Iris pigment epithelial cell (primary cell): ENCODE measurements at places on chromosomes 11 and 22.
A peak's percentile ranks its signal among the peaks of the same experiment; 100 is the strongest.

- DNase-seq = peak; percentile 85
Measured at GRCh38 chr22:31692186-31692886, 30.3 kb upstream of the PISD start.

DNA sequence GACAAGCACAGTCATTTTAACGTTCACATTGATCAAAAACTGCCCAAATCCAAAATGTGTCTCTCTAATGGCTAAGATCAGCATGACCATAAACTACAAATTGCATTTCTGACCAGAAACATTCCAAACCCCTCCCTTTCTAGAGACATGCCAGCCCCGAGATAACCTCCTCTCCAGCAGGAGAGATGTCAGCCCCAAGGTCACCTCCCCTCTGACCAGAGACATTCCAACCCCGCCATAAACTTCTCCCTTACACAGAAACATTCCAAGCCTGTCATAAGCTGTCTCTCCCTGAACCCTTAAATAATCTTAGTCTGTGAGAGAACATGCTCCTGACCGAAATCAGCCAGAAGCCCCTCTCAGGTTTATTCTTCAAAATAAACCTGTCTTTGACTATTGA is 6.6 kb upstream of the EXT2 start:
- no peak for DNase-seq

- DNase-seq = peak; percentile 23
Measured at GRCh38 chr22:28442711-28443525, 236.7 kb downstream of the TTC28 start.

- no peak for DNase-seq
Measured at GRCh38 chr22:48486558-48486957, 1341.1 kb downstream of the BRD1 start.

- no peak for DNase-seq
Measured at GRCh38 chr22:34847072-34847471, 218.9 kb upstream of the ISX start.

DNA sequence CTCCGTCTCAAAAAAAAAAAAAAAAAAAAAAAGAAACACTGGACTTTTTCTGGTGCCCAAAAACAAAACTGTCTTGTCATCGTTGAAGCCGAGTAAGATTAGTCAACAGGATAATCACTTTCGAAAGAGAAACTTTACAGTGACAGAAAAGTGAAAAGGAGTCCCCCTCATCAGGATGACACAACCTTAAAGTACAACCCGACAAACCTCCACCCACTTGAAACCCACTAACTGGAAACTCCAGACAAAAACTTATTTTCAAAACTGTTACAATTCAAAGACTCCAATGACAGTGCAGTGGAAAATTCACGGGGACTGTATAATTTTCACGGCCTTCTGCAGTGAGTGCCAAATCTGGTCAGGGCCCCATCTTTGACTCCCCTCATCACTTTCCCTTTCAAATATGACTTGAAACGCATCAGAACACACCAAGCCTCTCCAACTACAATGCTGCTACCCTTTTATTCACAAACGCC is 1.3 kb downstream of the DENND5A start:
- peak; percentile 38 for DNase-seq

DNA sequence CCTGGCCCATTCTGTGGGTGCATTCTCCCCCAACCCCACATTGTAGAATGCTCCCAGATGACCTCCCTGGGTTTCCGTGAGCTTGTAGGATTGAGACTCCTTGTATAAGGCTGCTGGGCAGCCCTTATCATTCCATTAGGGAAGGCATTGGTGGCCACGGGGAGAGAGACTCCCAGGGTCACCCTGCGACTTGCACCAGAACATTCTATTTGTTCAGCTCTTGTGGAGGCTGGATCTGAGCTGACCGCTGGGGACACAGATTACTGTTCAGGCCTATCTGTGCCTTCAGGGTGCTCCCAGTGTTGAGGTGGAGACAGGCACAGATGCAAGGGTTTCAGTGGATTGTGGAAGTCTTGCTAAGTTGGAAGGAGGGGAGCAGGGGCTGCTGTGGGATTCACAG is 17.8 kb downstream of the MICALL1 start:
- no peak for DNase-seq

DNA sequence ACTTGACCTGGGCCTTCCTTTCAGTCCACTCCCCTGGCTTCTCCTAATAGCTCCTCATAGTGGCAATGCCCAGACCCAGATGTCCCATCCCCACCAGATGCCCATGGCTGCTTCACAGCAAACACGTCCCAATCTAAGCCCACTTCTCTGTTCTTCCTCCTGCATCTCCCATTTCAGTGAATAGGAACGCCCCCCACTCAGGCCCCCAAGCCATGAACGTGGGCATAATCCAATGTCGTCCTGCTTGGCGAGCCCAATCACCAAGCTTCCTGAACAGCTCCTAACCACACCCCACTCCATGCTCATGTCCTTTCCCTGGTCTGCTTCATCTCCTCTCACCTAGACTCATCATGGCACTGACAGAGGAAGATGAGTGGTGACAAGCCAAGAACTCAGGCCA is 8.9 kb downstream of the IL18BP start:
- no peak for DNase-seq

DNA sequence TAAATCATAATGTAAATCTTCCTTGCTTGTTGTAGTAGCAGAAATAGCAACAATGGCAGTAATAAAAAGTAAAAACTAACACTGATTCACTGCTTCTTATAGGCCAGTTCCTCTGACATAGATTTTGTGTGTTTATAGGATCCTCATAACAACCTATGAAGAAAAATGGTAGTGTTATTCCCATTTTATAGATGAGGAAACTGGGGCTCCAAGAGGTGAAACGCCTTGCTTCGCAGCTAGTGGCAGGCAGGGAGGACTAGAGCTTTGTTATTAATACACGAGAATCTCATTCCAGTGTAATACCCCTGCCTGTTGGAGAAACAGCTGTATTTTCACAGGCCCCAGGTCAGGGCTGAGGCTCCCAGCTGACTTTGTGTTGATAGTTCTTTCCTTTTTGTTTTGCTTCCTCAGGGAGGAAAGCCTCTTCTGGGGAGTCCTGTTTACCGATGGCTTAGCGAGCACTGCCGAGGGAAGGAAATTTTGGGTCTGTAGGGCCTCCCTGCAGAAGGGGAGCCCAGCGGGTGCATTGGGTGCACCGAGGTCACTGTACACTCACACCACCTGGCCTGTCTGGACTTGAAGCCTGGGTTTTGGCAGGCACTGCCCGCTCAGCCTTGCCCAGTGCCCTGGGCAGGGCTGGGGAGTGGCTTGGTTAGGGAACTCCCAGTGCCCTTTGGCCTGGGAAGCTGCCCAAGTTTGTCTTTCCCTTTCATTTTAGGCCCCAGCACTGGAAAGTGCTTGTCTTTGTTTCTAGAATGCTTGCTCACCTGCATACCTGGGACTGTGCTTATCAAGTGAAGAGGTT is 13.5 kb downstream of the KIAA1671 start:
- DNase-seq = no peak

GRCh38 chr22:43861529-43861928 is 784 bp downstream of the SULT4A1 start:
- DNase-seq = no peak

- DNase-seq = no peak
Measured at GRCh38 chr22:35369996-35370395, 10.9 kb upstream of the HMOX1 start.

- no peak for DNase-seq
Measured at GRCh38 chr22:43847376-43848289, 14.7 kb downstream of the SULT4A1 start.

DNA sequence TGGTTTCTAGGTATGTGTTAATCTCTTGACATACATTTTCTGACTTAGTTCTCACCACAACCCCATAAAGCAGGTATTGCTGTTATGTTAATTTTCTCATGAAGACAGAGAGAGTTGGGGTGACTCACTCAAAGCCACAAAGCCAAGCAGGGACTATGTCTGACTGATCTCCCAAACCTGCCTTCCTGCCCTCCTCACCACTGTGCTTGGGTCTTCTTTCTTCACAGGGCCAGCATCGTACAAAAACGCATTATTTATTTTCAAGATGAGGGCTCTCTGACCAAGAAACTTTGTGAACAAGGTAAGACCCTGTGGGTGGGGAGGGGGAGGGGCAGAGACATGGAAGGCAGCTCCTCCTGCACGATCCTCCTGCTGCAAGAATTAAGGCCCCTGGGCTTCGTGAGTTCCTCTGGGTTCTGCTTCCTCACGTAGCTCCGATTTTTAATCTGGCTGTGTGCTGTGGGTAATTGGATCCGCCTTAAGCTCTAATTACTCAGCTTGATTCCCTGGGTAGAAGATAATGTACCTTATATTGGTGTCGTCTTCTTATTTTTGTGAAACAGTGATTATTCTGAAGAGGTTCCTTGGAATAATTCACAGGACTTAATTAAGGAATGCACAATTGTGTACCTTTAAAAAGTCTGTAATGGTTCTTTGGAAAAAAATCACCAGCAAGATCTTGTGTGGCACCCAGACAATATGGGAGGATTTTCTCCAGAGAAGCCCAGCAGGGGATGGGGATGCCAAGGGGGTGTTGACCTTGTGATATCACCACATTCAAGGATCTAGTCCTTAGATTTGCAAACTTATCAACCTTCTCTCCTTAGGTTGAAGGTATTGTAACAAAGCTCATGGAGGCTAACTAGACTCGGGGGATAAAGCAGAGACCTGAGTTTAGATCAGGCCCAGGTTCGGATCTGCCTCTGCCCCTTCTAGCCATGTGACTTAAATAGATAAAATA is 112.9 kb downstream of the SPON1 start:
- peak; percentile 9 for DNase-seq

- DNase-seq = no peak
Measured at GRCh38 chr22:46125816-46126765, 24.2 kb upstream of the PPARA start.

- DNase-seq = no peak
Measured at GRCh38 chr11:1440496-1440895, 46.1 kb downstream of the MOB2 start.

DNA sequence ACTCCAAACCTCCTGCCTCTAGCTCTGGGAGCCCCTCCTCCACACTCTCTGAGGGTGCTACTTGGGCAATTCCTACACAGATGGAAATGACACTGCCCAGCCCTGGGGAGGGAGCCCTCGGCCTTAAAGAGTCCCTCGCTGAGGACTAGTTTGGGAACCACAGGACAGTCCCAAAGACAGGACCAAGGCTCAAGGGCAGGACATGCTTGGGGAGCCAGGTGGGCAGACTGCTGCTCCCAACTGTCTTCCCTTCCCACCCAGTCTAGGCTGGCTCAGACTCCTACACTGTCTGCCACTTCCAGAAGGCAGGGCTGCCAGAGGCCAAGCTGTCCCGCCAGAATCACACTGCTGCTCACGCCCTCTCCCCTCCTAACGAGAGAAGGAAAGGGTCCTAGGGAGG is 9.8 kb downstream of the ARRB1 start:
- DNase-seq = no peak

GRCh38 chr22:30755759-30756124 is 61.1 kb downstream of the OSBP2 start:
- DNase-seq = no peak

- no peak for DNase-seq
Measured at GRCh38 chr11:109173504-109173903, 248.5 kb upstream of the C11orf87 start.

DNA sequence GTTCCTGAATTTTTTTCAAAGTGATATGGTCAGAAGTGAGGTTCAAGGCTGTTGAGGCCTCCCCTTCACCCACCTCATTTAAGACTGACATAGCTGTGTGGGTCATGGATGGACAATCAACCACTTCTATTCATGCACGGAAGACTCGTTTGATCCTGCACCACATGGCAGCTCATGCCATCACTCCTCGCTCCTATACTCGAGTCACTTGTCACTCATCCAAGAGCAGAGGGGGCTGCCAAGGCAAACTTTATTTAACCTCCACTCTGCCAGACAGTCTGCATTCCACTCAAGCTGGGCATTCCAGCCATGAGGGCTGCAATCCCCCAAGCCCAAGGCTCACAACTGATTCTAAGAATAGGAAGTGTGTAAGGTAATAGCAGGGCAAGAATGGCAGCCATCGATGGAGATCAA is 34.1 kb downstream of the SNX19 start:
- DNase-seq = no peak

- DNase-seq = peak; percentile 11
Measured at GRCh38 chr11:74139151-74139918, 31.5 kb downstream of the C2CD3 start.

DNA sequence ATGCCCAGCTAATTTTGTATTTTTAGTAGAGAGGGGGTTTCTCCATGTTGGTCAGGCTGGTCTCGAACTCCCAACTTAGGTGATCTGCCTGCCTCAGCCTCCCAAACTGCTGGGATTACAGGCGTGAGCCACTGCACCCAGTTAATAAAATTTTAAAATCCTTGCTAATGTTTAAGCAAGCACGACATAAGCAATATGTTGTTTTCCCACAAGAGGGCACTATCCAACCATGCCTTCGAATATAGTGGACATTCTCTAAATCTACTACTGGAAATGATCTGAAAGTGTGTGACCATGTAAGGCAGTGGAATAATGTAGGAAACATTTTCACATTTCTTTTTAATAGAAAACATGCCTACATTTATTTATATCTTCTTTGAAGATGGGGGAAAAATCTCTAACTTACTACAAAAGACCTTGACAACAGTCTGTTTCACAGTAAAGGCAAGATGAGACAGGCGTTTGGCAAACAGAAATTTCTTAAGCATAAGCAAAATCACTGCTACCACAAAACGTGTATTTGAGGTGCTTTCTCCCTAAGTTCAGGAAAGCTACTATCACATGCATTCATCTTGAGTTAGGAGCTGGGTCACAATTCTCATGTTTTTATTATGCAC is 38.2 kb downstream of the PITPNB start:
- peak; percentile 79 for DNase-seq
